K562 (cell line): ENCODE measurements at places on chromosomes 1 and 21.

GRCh38 chr1:22465015-22465565, 13.4 kb downstream of the ZBTB40 start:
- DNase-seq: no peak

DNA sequence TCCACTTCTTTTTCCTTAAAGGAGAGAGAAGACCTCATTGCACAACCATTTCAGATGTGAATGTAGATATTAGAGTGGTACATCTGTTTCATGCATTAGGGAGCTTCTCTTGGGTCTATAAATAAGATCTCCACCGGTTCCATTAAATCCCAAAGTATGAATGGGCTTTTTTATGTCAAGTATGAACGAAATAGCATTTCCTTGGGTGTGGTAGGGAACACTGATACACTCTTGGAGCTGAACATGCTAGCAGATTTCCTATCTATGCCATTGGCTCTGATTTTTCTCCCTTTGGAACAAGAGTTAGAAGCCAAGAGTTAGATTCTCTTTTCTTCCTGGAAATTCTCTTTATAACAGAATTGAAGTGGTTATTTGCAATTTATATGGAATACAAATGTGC, 245.6 kb upstream of the ADAMTS5 start:
- no peak for DNase-seq

DNA sequence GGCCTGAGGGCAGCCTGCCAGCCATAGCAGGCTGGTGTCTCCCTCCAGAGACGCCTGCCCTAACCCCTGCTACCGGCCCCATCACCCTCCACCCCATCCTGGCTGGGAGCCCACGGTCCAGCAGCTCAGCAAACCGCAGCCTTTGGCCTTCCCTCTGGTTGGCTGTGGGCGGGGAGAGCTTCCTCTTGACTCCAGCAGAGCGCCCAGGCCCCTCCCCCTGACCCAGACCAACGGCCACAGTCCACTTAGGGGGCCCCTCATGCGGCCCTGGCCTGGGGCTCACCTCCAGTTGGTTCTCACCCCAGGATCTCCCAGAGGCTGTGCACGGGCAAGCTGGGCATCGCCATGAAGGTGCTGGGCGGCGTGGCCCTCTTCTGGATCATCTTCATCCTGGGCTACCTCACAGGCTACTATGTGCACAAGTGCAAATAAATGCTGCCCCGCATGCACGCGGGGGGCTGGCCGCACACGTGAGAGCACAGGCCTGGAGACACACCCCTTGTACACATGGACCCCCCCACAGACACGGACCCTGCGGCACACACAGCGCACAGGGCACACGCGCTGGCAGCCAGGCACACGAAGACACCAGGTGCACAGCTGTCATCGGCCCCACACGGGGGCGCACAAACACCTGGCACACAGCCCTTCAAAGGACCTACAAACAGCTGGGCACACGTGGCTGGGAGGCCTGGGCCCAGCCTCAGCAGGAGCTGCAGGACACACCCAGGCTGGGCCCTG, 3.1 kb downstream of the SMIM1 start:
- peak; percentile 88 for DNase-seq

GRCh38 chr1:153447498-153448170, 12.8 kb downstream of the S100A7 start:
- DNase-seq: no peak

DNA sequence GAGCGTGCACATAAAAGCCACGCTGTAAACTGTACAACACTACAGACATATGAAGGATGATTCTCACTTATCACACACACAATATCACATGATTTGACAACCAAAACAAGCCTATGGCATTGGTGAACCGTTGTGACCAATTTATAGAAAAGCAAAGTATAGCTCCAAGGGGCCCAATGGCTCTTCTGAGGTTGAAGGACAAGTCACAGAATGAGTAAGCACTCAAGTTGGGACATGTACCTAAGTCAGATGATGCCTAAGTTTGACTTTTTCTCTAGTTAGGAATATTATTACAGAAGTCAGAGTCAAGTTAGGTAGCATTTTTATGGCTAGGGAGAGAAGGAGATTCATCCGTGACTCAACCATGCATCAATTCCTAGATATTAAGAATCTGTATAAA, 45.7 kb downstream of the PLPP3 start:
- no peak for DNase-seq

DNA sequence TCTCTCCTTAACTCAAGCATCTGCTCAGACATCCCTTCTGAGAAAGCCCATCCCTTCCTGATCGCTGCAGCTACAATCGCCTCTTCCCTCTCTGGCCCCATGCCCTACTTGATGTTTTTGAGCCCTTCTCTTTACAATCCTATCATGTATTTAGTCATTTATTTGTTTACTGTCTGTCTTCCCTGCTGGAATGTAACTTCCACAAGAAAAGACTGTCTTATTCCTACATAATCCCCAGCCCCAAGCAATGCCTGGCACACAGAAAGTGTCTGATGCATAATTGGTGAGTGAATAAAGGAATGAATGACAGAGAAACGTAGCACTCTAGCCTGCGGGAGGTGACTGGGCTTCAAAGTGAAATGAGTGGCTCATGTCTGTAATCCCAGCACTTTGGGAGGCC, 25.4 kb downstream of the ECE1 start:
- DNase-seq: no peak

DNA sequence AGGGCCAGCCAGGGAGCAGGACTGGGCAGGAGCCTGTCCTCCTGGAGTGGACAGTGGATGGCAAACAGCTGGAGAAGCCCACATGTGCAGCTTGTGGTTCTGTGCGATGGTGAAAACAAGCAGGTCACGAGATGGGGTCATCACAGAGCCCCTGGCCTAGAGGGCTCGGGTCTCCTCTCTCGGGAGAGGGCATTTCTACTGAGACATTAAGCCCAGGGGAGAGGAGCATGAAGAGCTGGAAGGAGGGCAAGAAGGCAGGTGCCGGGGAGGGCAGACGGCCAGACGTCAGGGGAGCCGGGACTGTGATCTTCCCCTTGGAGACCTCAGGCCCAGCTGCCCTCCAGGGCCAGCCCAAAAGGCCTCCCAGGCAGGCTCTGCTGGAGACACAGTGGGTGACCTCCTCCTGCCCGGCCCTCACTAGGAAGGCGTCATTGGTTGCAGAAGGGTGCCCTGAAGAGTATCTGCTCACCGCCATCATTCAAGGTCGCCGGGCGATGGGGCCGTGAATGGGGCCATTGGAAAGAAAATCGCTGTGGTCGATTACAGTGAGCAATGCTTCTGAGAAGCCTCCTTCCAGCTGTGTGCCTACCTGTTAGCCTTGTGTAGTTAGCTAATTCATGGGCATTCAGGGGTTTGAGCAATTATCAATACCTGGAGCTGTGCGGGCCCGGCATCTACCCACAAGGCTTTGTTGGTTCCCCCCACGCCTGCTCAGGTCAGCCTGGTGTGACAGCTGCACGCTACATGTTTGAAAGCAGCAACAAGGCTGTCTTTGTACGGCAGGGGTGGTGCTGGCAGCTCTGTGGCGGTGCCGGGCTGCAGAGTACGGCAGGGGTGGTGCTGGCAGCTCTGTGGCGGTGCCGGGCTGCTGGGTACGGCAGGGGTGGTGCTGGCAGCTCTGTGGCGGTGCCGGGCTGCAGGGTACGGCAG, 72.3 kb upstream of the ACTRT2 start:
- DNase-seq: no peak

DNA sequence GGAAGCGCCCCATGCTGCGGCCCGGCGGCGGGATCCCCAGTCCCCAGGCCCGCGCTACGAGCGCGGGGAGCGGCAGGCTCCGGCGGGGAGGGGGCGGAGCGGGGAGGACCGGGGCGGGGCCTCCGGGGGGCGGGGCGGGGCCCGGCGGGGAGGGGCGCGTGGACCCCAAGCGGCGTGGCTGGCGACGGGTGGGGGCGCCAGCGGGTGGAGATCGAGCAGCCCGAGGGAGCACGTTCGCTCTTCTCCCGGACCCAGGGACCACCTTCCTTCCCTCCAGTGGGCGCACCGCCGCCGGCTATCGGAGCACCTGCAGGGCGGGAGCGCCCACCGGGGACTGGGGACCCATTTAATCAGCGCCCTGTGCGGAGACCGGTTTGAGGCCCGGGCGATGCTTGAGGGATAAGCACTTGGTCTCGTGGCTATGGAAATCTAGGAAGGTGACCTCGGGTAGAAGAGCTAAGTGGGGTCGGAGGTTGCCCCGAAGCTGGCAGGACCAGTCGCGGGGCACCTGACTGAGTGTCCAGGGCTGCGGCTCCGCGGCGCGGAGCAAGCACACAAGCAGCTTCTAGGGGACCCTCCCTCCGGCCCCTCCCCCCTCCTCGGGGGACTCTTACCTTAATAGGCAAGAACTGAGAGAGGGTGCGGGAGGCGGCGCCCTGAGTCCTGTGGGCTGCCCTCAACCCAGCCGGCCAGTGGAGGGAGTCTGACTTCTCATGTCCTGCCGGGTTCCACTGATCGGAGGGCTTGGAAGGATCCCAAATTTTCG, at the start of gene TSPAN2:
TSS of gene TSPAN2 (minus strand) at position 84 of the 766 bp plus-strand sequence. CDS start at position 13, 71 bp downstream.
- peak; percentile 45 for DNase-seq

DNA sequence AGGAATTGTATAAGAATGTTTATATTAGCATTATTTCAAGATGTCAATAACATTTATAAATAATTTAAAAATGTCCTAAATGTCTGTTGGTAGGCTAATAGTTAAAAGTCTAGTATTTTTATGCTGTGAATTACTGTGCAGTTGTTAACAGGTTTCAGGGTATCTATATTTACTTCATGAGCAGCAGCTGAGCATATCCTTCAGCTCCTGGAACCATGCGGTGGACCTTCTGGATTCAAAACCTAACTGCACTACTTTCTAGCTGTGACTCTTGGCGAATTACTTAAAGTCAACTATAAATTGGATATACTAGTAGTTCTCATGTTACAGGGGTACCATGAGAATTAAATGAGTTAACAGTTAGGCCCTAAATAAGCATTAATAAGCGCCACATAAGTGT, 3.7 kb downstream of the CEP350 start:
- no peak for DNase-seq

- DNase-seq: peak; percentile 64
These were observed 8.4 kb downstream of the RPS6KA1 start for GRCh38 chr1:26537951-26538352.

DNA sequence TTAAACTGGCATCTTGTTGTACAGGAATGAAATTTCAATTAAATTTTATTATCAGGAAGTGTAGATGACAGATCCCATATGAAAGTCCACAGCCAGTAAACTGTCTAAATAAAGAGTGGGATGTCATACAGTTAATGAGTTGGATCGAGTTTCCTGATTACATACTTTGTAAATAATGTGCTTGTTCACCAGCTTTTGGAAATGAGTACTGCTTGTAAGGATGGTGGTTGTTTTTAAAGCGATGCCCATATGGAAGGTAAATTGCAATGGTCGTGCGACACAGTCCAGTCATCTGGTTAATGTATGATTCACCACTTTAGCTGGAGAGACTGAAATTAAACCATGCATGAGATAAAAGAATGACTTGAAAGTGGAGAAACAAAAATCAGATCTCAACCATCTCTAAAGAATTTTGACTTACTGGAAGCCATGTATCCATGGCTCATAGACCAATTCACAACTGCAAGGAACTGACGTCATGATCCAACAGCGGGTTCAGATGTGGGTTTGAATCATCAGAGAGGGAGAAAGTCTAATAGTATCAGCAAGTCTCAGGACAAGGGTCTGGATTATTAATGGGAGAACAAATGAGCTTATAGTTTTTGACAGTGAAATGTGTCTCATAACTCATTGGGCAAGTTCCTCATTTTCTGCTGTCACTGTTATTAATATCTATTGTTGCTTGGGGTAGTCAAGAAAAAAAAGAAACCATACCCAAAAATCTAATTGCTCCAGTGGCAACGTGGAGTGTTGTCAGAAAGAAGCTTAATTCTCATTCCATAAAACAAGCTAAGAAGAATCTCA, 49.0 kb downstream of the MAP10 start:
- DNase-seq: no peak

DNA sequence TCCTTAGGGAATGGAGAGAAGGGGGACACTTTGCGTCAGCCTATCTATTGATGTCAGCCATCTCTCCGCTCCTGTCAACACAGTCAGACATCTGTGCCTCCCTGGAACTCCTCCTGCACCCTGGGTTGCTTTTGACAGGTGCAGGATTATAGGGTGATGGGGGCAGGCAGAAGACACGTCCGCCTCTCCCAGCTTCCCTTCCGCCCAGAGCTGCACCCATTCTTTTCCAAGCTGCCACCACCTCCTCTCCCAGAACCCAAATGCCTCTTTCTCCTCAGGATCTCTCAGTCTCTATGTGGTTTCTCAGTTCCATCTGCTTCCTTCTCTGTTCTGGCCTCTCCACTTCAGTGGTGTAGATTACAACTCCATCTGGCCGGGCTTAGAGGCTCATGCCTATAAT, 17.1 kb upstream of the KIF1B start:
- no peak for DNase-seq

DNA sequence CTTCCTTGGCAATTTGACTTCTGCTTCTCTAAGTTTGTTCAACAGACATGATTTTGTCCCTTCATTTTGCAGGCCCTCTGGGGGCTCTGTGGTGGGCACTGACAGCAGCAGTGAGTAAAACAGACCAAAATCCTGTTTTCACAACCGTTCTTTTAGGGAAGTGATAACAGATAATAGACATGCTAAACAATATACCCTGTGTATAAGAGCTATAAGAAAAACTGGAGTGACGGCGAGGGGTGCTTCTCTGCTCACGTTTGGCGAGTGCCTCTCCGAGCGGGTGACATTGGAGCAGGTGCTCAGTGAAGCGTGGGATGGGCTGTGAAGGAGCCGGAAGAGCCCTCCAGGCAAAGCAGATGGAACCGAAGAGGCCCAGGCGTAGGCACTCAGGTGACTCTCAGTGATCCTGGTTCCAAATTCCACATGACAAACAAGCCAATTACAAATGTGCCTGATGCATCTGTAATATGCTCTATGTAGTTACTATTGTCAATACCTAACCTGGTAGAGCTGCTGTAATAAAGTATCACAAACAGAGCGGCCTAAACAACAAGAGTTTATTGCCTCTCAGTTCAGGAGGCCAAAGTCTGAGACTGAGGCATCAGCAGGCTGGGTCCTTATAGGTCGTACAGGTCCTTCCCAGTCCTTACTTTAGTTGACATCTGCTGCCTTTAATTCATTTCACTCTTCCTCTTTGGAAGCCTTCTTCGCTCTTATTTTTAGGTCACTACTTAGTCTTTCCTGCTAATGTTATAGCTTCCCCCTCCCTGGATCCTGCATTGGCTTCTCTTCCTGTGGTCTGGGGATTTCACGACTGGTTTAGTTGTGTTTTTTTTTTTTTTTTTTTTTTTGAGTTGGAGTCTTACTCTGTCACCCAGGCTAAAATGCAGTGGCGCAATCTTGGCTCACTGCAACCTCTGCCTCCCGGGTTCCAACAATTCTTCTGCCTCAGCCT, 20.1 kb downstream of the OR2B11 start:
- no peak for DNase-seq

- peak; percentile 51 for DNase-seq
These were observed 46.0 kb upstream of the MACF1 start for GRCh38 chr1:39158327-39159086.

- DNase-seq: no peak
These were observed 37.9 kb upstream of the TENT5C start for GRCh38 chr1:117567976-117568375.

DNA sequence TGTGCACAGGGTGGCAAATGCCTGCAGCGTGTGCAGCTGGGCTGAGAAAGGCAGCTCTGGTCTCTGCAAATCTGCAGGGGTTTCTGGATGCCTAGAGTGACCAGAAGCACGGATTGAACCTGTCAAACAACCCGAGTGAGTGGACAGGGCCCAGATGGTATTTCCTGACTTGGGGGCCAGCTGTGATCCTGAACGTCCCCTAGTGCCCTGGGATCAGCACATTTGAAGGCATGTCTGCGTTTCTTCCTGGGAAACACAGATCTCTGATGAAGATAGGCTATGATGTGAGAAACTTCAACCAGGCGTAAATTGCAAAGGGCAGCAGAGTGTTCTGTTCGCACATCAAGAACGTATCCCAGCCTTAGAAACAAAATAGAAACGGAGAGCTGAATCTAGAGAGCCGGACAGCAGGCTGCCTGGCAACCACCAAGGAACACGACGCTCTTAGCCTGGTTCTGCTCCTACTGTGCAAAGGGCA, 163.1 kb downstream of the KCNJ6 start:
- no peak for DNase-seq
